ENCODE measurements at places on chromosomes 5 and 9.

DNA sequence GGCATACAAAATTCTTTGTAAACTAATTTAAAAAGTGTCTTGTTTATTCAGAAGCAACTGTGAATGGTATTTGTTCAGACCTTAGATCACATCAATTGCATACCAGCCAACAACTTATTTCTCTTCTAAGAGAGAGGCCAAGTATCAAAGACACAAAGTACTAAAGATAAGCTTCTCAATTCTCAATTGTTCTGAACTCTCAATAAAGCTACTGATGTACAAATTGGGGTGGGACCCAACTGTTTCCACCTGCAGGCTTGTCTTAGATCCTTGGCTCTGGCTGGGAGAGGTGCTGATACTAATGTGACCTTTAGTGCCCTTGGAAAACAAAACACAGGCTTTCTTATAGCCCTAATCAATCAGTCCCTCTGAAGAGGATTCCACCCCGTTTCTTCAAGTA is 22.1 kb downstream of the XRCC4 start:
- H3K4me1 ChIP-seq = no peaks in the 10 kb centered on the region
- H3K27me3 ChIP-seq = no peaks in the 10 kb centered on the region
- peak; percentile 72 for DNase-seq
- no peaks in the 10 kb centered on the region for H3K36me3 ChIP-seq

- H3K36me3 ChIP-seq = no peaks in the 10 kb centered on the region
- H3K27me3 ChIP-seq = no peaks in the 10 kb centered on the region
- H3K4me3 ChIP-seq = no peak overlapping the region
- no peaks in the 10 kb centered on the region for H3K4me1 ChIP-seq
- DNase-seq = no peak
These were observed 141.3 kb upstream of the EPB41L4A start for GRCh38 chr5:112560371-112560770.

DNA sequence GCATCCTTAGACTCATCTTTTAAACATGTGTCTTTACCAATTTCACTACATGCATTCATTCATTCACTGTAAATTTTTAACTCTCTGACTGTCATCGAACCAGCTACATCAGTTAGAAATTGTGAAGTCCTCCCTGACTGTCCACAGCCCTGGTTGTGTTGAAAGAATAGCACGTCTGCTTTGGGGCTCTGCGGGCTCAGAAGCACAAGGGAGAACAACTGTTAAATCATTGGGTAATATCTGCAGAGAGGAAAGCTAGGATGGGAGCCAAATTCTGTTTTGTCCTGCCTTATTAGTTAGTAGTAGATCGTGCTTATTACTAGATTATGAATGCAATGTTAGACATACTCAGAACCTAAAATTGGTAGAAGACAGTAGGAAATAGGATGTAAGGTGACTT is 26.3 kb upstream of the FAM120AOS start:
- H3K36me3 ChIP-seq = no peaks in the 10 kb centered on the region
- no peaks in the 10 kb centered on the region for H3K4me1 ChIP-seq
- DNase-seq = no peak

GRCh38 chr5:74371621-74372020 is 268.9 kb downstream of the ENC1 start:
- H3K4me3 ChIP-seq = no peak overlapping the region
- peaks cover 13% of the 10 kb centered on the region for H3K4me1 ChIP-seq
- H3K27ac ChIP-seq = no peak overlapping the region
- DNase-seq = no peak
- H3K36me3 ChIP-seq = no peaks in the 10 kb centered on the region

DNA sequence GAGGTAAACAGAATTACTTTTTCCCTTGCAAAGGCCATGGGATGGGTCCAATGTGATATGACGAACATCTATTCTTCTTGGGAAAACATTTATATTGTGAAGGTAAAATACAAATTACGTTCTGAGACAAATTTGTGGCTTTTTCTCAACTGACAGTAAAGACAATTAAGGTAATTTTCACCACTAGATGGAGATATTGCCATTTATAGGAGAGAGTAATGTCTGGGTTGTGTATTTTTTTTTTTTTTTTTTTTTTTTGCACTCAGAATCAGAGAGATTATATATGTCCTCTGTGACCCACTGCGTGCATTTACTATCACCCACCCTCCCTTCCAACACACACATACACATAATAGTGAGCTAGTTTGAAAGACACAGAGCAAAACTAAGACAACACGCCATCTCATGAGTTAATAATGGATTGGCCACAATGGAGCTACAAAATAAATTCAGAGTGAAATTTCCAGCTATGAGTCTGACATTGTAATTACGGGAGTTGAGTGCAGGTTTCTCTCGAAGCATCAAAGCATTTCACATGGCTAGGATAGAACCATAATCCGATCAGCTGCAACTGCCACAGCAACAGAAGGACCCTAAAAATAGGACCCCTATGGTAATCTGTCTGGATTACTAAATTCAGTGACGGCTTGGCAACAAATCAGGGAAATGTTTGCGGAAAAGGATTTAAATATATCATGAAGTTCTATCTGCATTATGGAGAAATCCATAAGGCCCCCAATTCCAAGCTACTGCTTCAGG is 49.2 kb downstream of the ANXA1 start:
- no peaks in the 10 kb centered on the region for H3K4me1 ChIP-seq
- no peak for DNase-seq
- no peaks in the 10 kb centered on the region for H3K27me3 ChIP-seq
- H3K4me3 ChIP-seq = no peak overlapping the region
- no peaks in the 10 kb centered on the region for H3K36me3 ChIP-seq

DNA sequence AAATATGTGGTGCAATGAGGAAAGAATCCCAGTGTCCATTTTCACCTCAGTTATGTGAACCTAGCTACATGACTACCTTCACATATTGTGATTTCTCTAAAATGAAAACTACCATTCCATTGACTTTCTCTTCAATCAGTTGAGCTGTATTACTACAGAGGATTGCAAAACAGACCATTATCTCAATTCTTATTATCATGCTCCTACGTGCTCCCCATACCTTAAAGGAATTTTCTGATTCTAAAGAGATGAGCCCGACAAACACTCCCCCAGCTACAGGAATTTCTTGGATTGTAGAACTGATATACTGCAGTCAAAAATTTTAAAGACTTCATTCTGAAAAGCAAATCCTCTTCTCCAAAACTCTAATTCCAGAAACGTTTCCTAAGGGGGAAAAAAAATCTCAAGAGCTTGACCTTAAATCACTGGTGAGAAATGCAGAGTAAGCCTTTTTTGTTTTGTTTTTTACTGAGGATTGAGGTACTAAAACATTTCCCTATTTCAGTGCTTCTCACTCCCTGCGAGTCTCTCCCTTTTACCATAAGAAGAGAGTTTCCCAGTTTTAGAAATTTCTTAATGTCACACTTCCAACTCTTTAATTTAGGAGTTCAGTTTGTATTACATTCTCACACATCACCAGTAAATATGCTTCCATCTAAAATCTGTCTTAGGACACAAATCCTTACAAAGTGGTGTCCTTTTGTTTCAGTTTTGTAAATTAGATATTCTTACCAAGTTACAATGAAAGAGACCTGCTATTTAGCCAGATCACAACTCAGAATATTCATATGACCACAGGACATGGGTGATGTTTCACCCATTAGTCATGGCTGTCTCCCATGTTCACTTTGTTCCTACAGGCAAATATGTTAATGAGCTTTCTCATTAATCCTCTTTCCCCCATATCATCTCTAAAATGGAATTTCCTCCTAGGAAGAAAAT is 203.8 kb downstream of the TSSK1B start:
- H3K4me1 ChIP-seq = no peaks in the 10 kb centered on the region
- H3K36me3 ChIP-seq = no peaks in the 10 kb centered on the region
- no peaks in the 10 kb centered on the region for H3K27me3 ChIP-seq
- H3K27ac ChIP-seq = no peak overlapping the region
- no peak overlapping the region for H3K4me3 ChIP-seq
- no peak for DNase-seq

- no peaks in the 10 kb centered on the region for H3K4me1 ChIP-seq
- no peak overlapping the region for H3K4me3 ChIP-seq
- no peaks in the 10 kb centered on the region for H3K27me3 ChIP-seq
These were observed 133.0 kb upstream of the TUT7 start for GRCh38 chr9:86486891-86487837.

GRCh38 chr9:79700607-79701360 is 129.0 kb downstream of the TLE4 start:
- no peaks in the 10 kb centered on the region for H3K4me1 ChIP-seq
- no peaks in the 10 kb centered on the region for H3K27me3 ChIP-seq
- no peak overlapping the region for H3K27ac ChIP-seq
- no peak overlapping the region for H3K4me3 ChIP-seq

DNA sequence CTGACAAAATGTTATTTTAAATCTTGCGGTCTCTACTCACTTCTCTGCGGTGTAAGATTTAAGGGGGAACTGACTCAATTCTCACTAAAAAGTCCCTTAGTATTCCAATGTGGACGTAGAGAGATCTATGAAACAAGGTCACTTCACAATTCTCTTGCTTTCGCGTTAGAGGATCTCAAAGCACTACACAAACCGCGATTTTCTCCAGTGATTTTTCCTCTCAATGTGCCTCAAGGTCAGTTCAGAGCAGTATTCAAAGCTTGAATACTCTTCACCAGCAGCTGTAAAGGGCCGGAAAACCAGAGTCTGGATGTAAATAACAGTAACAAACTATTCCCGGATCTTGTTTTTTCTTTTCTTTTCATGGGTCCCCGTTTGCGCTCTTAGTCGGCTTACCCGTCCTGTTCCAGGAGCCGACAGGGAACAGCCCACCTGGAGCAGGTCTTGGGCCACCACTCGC is 128.2 kb downstream of the TMEM161B start:
- H3K27me3 ChIP-seq = no peaks in the 10 kb centered on the region
- H3K36me3 ChIP-seq = no peaks in the 10 kb centered on the region
- H3K4me3 ChIP-seq = peak overlapping the region; percentile 47
- H3K4me1 ChIP-seq = no peaks in the 10 kb centered on the region
- no peak overlapping the region for H3K27ac ChIP-seq
- DNase-seq = no peak

DNA sequence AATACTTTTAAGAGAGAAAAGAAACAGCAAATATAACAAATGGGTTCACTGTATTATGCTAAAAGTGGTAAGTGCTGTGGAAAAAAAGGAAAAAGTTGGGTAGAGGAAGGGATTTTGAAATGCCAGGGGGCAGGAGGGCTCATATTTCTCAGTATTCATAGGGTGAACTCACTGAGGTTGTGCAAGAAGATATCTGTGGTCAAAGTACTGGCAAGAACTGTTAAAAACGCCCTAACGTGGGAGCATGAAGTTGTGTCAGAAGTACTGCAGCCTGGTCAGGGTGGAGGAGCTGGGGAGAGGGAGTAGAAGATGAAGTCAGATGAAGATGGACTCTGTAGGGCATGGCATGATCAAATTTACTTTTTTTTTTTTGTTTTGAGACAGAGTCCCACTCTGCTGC is 31.2 kb upstream of the SLC28A3 start:
- DNase-seq = no peak
- H3K4me3 ChIP-seq = no peak overlapping the region
- H3K36me3 ChIP-seq = no peaks in the 10 kb centered on the region
- no peak overlapping the region for H3K27ac ChIP-seq

DNA sequence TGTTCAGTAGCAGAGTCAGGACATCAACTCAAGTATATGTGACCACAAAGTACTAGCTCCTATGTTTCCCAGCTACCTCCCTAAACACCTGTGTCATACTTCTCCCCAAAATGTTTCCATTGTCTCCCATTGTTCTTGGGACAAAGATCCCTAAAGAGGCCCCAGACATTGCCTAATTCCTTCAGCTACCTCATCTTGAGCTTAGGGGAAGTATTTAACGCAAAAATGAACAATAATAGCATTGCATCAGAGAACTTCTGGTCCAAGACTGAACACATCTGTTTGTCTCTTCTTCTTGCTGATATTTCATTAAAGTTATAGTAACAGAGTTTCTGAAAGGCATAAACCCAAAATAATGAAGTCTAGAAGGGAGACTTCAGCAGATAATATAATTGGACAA is 430.8 kb downstream of the MTRR start:
- no peak overlapping the region for H3K4me3 ChIP-seq
- H3K27me3 ChIP-seq = no peaks in the 10 kb centered on the region
- no peaks in the 10 kb centered on the region for H3K4me1 ChIP-seq
- no peak overlapping the region for H3K27ac ChIP-seq

- H3K27ac ChIP-seq = no peak overlapping the region
- DNase-seq = no peak
- H3K4me1 ChIP-seq = no peaks in the 10 kb centered on the region
- H3K36me3 ChIP-seq = no peaks in the 10 kb centered on the region
These were observed 38.1 kb downstream of the CMYA5 start for GRCh38 chr5:79727451-79728355.

DNA sequence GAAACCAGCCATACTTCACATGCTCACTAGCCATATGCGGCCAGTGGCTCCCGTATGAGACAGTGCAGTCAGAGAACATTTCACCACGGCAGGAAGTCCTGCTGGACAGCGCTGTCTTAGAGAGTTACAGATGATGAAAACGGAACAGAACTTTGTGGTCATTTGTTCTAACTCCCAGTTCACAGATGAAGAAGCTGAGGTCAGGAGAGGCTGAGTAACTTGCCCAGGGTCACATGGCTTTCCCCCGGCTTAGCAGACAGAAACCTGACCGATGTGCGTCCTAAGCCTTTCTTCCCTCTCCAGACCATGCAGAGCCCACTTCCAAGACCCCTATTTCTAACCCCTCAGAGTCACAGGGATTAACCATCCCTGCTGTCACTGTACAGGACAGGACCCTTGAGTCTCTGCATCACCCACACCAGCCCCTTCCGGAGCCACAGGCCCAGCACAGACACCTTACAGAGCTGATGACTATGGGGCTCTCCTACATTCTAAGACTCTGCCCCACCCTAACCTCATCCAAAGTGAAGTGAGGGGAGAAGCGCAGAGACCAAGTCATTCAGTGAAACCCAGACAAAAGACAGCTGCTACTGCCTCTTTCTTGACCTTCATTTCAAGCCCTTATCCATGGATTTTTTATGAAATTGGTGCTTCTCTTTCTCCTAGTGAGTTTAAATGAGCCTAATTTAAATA is 86.9 kb downstream of the PTPN3 start:
- no peak for DNase-seq
- no peaks in the 10 kb centered on the region for H3K4me1 ChIP-seq
- no peak overlapping the region for H3K4me3 ChIP-seq
- no peaks in the 10 kb centered on the region for H3K27me3 ChIP-seq

GRCh38 chr5:31783086-31783645 is 144.2 kb downstream of the PDZD2 start:
- H3K4me1 ChIP-seq = no peaks in the 10 kb centered on the region
- H3K27ac ChIP-seq = no peak overlapping the region
- H3K36me3 ChIP-seq = no peaks in the 10 kb centered on the region
- H3K27me3 ChIP-seq = no peaks in the 10 kb centered on the region

DNA sequence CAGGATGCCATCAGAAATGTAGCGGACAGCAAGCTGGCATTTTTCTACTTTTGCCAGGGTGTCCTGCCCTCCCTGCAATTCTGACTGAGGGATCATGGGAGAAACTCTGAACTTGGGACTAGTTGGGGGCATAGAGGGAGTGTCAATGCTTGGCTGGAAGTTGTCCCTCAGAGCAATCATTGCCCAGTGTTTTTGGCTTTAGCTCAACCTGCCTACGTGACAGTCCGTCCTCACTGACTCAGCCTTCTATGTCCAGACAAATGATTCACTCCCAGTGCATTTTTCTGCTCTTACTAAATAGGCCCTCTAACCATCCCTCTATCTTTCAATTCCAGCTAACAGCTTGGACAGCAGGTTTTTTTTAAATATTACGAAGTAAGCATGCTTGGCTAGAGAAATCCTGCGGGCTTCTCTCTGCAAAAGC is 627.4 kb downstream of the TLR4 start:
- no peaks in the 10 kb centered on the region for H3K27me3 ChIP-seq
- H3K27ac ChIP-seq = no peak overlapping the region
- H3K4me1 ChIP-seq = no peaks in the 10 kb centered on the region
- no peak overlapping the region for H3K4me3 ChIP-seq
